ENCODE measurements at places on chromosomes 16 and 17. TPM values are rescaled to one million over a fixed set of nuclear protein-coding genes. Genes with fewer than 3 reads are reported as not detected.

TLCD1 gene
- 9.6 TPM for total RNA-seq

KCNH4 gene
- total RNA-seq, result not detected

FBXL19 gene
- 28.3 TPM for total RNA-seq

CIBAR2 gene
- total RNA-seq, result not detected

NSMCE1 gene
- total RNA-seq, result 67.0 TPM

USP43 gene
- 0.09 TPM for total RNA-seq

FBF1 gene
- total RNA-seq, result 7.0 TPM

CDRT15 gene
- not detected for total RNA-seq

ZFP3 gene
- total RNA-seq, result not detected

NUFIP2 gene
- total RNA-seq, result 51.8 TPM

METTL26 gene
- 108 TPM for total RNA-seq

LRRC75A gene
- 0.47 TPM for total RNA-seq

SLC43A2 gene
- total RNA-seq, result 6.6 TPM

ZNF646 gene
- 19.0 TPM for total RNA-seq

CTRB2 gene
- not detected for total RNA-seq

THAP11 gene
- total RNA-seq, result 18.8 TPM

SERPINF2 gene
- not detected for total RNA-seq

CHP2 gene
- total RNA-seq, result not detected

OTOA gene
- total RNA-seq, result 0.17 TPM

RPRML gene
- not detected for total RNA-seq

DDX19B gene
- total RNA-seq, result 20.8 TPM

RNU2-1 gene
- total RNA-seq, result 4,988 TPM

TMEM238L gene
- not detected for total RNA-seq

CDK5R1 gene
- 1.9 TPM for total RNA-seq

KCTD19 gene
- total RNA-seq, result not detected

EPN3 gene
- total RNA-seq, result not detected

HOXB5 gene
- not detected for total RNA-seq

HES7 gene
- total RNA-seq, result 0.53 TPM

CCL16 gene
- total RNA-seq, result not detected

NPIPB9 gene
- total RNA-seq, result 0.24 TPM
